ENCODE measurements at places on chromosomes 6 and 20. TPM values are rescaled to one million over a fixed set of nuclear protein-coding genes. Genes with fewer than 3 reads are reported as not detected.

Gene EDN3
- not detected for total RNA-seq

Gene ZNFX1
- total RNA-seq, result 80.1 TPM

Gene TAAR2
- not detected for total RNA-seq

Gene ZNF343
- 7.4 TPM for total RNA-seq

Gene CCM2L
- total RNA-seq, result not detected

Gene TLDC2
- total RNA-seq, result 0.65 TPM

Gene CDH26
- 0.32 TPM for total RNA-seq

Gene SYNGAP1
- 6.3 TPM for total RNA-seq
